ENCODE measurements at places on chromosomes 6 and 20. TPM values are rescaled to one million over a fixed set of nuclear protein-coding genes. Genes with fewer than 3 reads are reported as not detected.

DNA sequence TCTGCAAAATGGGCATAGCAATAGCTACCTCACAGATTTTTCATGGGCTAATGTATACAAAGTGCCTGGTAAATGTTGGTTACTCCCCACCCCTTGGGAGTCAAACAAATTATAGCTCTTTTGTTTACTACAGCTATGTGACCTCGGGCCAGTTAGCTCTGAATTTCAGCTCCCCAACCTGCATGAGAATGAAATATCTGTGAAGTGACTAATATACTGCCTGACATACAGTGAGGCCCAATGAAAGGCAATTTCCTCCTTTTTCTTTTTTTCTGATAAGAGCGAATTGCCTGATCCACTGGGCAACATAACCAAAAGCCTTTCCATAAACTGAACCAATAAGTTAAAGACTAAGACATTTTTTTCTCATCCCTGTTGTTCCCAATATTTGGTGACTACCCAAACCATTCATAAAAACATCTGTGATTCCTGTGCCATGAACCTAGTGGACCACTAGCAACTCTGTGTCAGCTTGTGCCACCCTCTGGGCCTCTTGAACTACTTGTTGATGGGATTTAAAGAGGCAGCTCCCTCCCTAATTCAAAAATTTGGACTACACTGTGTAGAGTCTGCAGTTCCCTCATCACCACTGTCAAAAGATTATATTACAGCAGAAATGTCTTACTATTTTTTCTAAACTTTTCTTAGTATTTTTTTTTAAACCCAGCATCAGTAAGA, 91.9 kb upstream of the TMEM30A start:
- no peak for DNase-seq

DNA sequence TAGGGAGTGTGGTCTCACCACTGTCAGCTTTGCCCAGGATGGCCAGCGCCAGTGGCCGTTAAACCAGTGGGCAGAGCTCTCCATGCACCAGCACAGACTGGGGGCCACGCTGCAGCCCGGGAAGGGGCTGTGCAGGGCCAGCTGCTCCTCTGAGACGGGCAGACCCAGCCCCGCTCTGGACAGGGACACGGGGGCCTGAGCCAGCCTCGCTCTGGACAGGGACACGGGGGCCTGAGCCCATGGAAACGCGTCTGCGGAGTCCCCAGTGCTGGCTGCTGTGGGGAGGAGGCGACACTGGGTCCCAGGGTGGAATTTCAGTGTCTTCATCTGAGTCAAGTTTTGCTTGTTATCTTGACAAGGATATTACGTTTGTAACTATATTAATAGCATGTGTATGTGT, 402.7 kb downstream of the CDH4 start:
- no peak for DNase-seq

DNA sequence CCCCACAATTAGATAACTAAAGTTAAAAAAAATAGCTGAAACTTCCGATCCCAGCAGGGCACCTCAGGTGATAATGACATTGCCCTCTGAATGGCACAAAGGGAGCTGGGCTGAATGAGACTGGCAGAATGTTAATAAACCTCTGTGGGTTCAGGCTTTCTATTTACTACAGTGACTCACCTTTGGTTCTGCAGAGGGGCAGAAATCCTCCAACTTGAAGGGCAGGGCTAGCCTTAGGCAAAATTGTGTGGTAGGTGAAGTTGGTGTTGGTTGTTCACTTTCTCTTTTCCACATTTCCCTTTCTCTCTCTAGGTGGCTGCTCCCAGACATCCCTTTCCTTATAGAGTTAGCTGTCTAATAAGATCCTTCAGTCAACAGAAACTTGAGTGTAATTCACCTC, 625.2 kb downstream of the EPM2A start:
- DNase-seq: no peak

- DNase-seq: peak; percentile 10
Measured at GRCh38 chr6:93424303-93425064, 5.1 kb upstream of the EPHA7 start.

- DNase-seq: no peak
Measured at GRCh38 chr20:48795732-48796131, 32.1 kb downstream of the PREX1 start.

DNA sequence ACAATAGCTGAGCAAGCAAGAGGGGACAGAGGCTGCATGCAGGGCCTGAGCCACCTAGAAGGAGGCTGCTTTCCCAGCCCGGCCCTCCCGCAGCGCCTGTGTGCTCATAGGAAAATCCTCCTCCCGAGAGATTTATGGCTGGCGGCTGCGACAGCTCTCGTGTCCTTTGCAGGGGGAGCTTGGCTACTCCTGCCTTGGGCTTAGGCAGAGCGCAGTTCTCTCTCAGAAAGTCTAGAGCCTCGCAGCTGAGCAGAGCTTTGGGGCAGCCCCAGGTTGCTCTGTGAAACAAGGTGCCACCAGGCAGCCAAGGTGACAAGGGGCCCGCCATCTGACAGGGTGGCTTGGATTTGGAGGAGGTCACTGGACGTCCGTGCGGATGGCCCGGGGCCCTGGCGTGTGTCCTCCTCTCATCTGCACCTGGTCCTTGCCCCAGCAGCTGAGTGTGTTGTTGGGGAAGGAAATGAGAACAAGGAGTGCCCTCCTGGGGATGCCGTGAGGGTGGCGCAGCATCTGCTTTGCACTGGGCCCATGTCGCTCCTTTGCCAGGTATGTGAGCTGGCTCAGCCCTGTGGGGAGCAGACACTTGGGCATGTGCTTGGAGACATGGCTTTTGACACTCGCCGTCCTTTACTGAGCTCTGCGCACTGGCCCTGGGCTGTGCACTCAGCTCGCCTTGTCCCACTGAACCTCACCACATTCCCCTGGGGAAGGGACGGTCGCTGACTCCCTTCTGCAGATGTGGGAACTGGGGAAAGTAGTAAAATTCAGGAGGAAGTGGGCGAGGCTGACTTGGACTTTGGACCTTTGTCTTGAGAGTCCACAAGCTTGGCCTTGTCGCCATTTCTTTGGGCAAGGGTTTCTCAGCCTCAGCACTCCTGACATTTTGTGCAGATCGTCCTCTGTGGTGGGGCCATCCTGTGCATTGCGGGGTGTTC, 41.9 kb downstream of the EDN3 start:
- DNase-seq: no peak

The RHAG gene
- total RNA-seq: not detected

The COL21A1 gene
- total RNA-seq: under 0.01 TPM

The MAP3K5 gene
- 30.6 TPM for total RNA-seq

The ERVFRD-1 gene
- total RNA-seq: not detected

The TRIM10 gene
- total RNA-seq: not detected

GRCh38 chr6:135983718-135984343, 132.3 kb downstream of the PDE7B start:
- DNase-seq: no peak

DNA sequence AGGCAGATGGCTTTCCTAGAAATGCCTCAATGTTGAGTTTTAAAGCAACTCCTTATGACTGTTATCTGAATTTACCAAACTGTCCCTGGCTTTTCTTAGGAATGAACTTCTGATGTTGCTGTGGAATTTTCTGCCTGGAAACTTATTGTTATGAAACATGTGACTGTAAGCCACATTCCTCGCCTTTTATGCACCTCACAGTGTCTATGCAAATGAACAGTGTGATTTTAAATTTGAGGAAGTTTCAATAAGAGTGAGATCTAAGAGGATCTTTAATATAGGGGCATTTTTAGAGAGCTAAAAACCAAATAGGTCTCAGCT, 2.4 kb upstream of the CCR6 start:
- DNase-seq: no peak

DNA sequence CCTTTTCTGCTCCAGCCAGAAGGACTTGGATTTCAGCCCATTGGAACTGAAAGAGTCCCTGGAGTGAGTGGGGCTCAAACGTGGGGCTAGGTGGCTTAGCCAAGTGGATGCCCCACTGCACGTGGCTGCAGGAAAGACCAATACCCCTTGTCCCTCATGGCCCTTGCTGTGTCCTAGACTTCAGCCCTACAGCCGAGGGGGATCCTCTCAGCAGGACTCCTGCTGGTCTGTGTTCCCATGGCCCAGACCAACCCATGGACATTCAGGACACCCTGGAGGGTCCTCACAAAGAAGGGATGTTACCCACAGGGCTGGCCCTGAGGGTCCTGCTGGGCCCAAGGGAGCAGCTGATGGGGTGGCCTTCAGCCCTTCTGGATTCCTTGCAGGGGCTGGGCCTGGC, 30.0 kb upstream of the PHACTR3 start:
- DNase-seq: no peak

The BPIFB1 gene
- total RNA-seq: not detected

GRCh38 chr6:142819603-142820337, 125.2 kb downstream of the HIVEP2 start:
- DNase-seq: peak; percentile 59

DNA sequence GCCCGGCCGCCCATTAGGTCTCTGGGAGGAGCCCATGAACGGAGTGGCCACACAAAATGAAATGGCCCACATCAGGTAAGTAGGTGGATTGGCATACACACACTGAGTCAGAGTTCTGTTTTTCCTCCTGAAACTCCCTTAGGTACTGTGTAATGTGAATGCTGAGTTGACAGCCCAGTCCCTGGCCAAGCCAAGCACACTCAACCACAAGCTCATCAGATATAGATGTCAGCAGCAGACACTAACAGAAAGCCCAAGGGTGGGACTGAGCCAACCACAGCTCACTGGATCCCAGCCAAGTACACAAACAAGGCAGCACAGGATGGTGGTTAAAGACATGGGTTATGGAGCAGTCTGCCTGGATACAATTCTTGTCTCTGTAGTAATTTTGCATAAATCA, 403.4 kb downstream of the GJA1 start:
- peak; percentile 95 for DNase-seq

GRCh38 chr6:90110971-90111370, 185.7 kb downstream of the BACH2 start:
- DNase-seq: no peak

GRCh38 chr6:135004399-135004798, 50.2 kb downstream of the HBS1L start:
- no peak for DNase-seq

The APOBEC2 gene
- total RNA-seq: not detected

- no peak for DNase-seq
Measured at GRCh38 chr20:19078448-19079373, 133.7 kb upstream of the SLC24A3 start.

GRCh38 chr6:47512872-47513271, 35.3 kb downstream of the CD2AP start:
- DNase-seq: no peak

The RFX6 gene
- total RNA-seq: not detected

- no peak for DNase-seq
Measured at GRCh38 chr6:141561154-141561553, 571.6 kb upstream of the GJE1 start.

- DNase-seq: peak; percentile 15
Measured at GRCh38 chr6:2611092-2611491, 139.6 kb downstream of the MYLK4 start.

The NCOA7 gene
- 21.6 TPM for total RNA-seq

DNA sequence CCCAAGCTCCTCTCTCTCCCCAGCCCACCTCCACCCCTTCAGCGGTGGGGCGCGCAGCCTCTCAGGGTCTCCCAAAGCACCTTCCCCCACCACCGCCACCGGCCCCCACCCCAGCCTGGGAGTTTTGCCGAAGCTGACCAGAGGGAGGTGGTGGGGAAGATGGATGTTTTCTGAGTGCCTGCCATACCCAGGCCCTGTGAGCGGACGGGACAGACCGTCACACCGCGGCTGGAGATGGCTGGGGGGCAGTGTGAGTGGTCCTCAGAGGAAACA, 5.7 kb downstream of the C20orf204 start:
- DNase-seq: no peak

DNA sequence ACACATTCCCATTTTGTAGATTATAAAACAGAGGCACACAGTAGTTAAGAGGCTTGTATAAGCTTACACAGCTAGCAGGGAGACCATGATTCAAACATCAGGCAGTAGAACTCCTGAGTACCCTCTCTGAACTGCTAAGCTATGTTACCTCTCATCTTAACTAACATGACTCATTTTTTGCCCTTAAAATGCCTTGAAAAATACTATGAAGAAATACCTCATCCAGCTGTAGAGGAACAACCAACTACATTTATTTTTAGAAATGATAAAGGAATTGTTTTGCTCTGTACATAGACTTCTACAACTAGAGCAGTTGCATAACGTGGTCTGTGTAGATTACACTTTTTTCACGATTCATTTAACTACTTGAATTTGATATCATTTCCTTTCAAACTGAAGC, 102.1 kb downstream of the FLRT3 start:
- DNase-seq: peak; percentile 56

The OR12D3 gene
- total RNA-seq: not detected
